Urothelium cell line (cell line): ENCODE measurements at places on chromosomes 5 and 9.

- DNase-seq = no peak
Observed at GRCh38 chr9:272251-273213, 57.9 kb downstream of the DOCK8 start.

DNA sequence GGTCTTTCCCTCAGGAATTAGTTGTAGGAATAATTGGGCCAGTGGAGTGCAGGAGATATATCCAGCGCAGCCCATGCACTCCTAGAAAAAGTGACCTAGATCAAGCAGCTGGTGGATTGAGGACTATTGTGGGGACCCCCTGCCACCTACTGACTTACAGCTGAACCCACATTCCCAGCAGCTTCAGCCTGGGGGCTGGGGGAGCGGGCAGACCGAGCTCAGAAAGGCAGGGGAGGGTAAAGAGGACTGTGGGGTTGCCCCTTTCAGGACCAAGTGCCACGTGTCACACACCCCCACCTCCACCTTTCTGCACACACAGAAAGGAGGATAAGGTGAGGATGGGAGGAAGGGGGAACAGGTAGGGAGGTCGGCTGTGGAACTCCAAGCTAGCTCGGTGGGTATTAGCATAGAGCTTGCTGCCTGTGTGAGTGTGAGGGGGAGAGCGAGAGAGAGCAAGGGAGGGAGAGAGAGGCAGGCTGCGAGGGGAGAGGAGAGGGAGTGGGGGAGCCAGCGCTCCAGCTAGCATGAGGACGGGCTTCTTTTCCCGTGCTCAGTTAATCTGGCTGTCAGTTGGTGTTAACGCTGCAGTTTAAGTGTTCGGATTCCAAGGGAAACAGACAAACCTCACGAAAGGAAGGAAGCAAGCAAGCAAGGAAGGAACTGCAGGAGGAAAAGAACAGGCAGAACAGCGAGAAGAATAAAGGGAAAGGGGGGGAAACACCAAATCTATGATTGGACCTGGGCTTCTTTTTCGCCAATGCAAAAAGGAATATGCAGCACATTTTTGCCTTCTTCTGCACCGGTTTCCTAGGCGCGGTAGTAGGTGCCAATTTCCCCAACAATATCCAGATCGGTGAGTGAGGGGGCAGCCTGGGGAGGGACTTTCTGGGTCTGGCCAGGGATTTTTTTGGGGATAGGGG lies at the start of gene GRIA1:
GRIA1 (plus strand) TSS at position 553 of the 920 bp plus-strand sequence.
- no peak for DNase-seq

GRCh38 chr5:74974451-74975091 lies 77.8 kb downstream of the GCNT4 start:
- no peak for DNase-seq

GRCh38 chr5:111580956-111581355 lies 68.6 kb upstream of the STARD4 start:
- no peak for DNase-seq

GRCh38 chr5:38846379-38847011 lies 683 bp downstream of the OSMR start:
- peak; percentile 48 for DNase-seq

DNA sequence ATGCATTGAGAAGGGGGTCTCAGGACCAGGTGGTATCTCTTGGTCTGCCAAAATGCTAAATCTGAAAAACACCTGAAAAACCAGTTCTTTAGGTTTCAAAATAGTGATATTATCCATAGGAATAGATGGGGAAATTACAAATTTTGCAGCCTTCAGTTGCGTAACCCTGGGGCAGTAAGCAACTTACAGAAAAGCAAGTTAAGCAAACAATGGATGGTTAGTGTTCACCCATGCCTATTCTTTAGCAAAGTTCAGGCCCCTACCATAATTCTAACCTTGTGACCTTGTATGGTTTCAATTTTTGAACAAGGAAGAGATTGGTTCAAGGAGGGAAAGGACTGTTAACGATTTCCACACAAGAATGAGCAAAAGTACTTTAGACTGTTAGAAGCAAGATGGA lies 24.5 kb downstream of the GLRX start:
- DNase-seq = no peak

DNA sequence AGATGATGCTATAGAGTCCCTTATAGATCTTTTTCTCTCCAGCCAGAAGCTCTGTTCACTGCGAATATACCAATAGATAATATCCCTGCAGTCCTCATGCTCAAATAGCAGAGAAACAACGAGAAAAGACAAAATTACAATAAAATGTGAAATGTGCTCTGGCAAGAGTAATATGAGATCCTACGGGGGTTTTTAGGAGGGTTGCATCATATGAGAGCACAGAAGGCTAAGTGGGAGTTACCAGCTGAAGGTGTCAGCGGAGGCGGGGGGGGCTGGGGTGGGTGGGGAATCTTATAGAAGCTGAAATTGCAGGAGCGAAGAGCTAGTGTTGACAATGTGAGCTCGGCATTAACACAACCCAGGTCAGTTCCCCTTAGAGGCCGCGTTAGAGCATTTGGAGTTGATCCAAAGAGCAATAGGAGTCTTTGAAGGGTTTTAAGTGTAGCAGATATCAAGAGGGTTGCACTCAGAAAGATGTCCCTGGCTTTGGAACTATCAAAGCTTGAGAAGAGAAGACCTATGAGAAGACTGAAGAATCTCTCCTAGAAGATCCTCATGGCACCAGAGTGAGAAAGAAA lies 109.7 kb downstream of the BASP1 start:
- DNase-seq = no peak

DNA sequence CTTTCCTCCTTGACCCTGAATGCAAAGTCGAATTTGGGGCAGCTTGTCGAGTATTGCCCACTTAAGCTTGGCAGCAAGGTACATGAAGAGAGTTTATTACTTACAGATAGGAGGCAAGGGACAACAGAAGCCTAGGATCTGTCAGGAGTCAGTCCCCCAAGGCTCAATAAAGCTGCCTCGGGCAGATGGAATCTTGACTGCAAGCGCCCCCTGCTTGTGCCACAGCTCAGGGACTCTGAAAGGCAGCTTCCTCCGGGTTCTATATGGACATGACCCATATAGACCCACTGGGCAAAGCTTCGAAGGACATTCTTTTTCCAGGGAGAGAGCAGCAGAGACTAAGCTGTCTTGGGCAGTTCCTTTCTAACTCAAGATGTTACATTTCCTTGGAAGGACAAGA lies 971.5 kb downstream of the EFNA5 start:
- DNase-seq = no peak
